Common myeloid progenitor, CD34-positive (primary cell): ENCODE measurements at places on chromosomes 12 and 14.

- no peak for DNase-seq
Observed at GRCh38 chr12:5807514-5808219, 137.4 kb downstream of the ANO2 start.

DNA sequence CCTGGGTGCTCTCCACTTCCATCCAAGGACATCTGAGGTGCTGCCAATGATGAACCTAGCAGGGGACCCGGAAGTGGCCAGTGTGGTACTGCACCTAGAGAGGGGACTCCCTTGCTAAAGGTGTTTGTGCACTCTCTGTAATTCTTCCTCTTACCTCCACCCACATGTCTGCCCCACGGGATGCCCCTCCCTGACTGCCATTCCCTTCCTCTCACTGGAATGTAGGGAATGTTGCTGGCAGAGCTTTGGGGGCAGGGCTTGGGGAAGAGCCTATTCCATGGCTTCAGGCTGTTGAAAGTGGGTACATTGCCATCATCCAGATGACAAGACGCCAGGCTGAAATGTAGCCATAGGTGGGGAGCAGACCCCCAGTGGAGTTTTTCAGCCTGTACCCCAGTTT is 153.2 kb downstream of the SMOC1 start:
- DNase-seq: no peak

GRCh38 chr12:123879101-123879500 is 93.5 kb downstream of the CCDC92 start:
- no peak for DNase-seq

- DNase-seq: no peak
Observed at GRCh38 chr14:78652727-78653126, 482.6 kb downstream of the NRXN3 start.
